ENCODE measurements at places on chromosomes 1 and 21.

- DNase-seq, result no peak
Measured at GRCh38 chr1:151916726-151917370, 7.5 kb upstream of the THEM4 start.

GRCh38 chr1:86153836-86154235 lies 2.7 kb downstream of the COL24A1 start:
- no peak for DNase-seq

- DNase-seq, result no peak
Measured at GRCh38 chr1:209038316-209038715, 545.2 kb upstream of the CAMK1G start.

DNA sequence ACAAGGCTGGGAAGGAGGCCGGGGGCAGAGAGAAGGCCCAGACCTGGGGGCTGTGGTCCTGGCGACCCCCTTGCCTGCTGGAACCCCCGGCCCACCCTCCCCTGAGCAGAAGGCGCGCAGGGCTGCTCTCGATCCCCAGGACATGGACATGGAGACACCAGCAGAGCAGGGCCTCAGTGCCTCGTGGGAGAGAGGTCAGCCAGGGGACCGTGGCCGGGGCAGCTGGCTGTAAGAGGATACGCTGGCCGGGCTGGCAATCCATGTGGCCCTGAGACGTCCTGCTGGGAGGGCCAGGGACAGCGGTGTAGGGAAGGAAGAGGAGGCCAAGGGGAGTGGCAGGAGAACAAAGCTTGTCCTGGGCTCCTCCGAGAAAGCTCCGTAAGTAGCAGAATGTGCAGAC lies 132.2 kb downstream of the CASZ1 start:
- no peak for DNase-seq

DNA sequence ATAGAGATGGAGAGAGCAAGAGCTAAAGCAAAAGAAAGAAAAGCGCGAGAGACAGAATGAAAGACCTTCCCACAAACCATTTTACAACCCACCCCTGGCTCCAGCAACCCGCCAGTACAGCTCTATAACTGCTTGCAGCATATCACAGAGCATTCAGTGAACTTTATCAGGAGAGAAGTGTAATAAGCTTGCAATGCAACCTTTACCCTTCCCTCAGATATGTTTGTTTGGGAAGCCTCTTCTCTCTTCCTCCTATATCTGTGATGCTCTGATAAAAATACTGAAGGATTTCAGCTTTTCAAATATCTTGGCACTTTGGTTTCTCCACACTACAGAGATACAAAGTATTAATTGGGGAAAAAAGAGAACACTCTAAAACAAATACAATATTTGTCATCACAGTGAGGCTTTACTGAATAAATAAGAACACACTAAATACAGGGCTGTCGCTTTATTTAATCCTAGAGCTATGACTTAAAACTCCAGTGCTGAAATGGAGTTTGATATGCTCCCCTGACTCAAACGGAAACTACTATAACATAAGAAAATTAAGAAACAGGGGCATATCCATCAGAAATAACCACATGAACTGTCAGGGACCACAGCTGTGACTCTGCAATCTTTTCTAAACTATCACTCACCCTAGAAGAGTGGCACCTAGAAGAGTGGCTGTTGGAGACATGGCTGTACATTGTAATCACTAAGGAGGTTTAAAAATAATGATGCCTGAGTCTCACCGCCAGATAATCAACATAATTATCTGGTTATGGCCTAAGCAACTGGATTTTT lies 6.7 kb downstream of the CRP start:
- DNase-seq, result no peak

GRCh38 chr1:203673550-203674411 lies 47.1 kb downstream of the ATP2B4 start:
- peak; percentile 83 for DNase-seq

GRCh38 chr1:27960762-27961645 lies 1.2 kb downstream of the XKR8 start:
- DNase-seq, result no peak

DNA sequence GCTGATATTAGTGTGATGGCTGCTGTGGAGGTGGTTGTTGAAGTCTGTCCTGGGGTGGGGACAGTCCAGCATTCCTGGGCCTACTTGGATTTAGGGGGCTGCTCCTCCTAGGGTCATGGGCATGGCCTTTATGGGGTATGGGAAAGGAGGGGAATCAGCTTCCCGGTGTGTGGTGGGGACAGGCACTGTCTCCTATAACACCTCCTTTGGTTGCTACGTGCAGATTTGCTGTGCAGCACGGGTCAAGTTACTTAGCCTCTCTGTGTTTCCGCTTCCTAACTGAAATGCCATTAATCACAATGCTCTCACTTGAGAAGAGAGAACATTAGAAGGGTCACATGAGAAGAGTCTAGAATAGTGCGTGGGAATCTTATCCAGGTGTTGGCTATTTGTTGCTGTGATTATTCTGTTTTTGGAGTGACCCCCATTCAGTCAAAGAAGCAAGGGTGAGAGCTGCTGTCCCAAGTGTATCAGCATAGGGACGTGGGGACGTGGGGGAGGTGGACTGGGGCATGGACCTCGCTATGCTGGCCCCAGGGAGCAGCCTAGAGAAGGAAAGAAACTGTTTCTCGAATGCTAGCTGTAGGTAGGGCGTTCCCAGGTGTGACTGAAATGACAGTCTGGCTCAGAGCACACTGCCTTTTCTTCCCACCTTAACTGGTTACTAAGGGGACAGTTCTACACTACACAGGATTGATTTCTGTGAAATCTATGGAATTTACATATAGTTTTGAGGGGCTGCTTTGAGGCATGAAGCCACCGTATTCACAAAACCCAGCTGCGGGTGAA lies 19.9 kb downstream of the SOX13 start:
- no peak for DNase-seq

DNA sequence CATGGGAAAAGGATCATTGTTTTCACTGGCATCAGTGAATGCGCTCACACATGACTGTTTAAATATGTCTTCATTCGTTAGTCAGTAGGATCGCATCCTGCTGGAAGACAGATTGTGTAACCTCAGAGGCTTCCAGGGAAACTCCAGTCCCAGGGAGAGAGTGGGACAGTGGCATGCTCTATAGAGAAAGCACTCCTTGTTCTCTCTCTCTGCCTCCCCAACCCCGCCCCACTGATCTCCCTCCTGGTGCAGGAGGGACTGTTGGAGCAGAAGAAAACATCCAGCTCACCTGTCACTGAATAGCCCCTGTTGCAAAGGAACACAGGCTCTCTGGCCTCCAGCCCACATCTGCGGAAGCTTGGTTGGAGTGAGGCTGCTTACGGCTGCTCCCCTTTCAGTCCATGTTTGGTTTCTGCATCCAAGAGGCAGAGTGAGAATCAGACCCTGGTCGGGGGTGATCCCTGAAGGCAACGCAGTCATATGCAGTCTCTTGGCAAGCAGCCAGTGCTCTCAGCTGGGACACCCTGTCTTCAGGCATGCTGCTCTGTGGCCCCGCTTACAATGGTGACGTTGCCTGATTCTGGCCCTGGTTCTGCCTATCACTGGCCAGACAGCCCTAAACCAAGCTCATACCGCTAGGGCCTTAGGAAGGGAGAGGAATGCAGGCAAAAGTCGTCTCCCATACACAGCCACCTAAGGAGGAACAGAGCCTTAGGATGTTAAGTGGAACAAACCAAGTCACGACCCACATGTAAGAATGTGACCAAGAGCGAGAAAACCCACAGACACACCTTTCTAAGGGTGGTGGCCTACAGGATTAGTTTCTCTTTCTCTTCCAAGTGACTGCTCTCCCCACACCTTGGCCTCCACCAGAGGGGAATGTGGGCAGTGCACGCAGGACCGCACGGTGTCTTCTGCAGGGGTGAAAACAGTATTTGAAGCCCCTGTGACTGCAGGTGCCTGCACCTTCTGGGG lies 39.7 kb downstream of the BACE2 start:
- no peak for DNase-seq

- no peak for DNase-seq
Measured at GRCh38 chr21:37478794-37479193, 112.2 kb downstream of the DYRK1A start.

DNA sequence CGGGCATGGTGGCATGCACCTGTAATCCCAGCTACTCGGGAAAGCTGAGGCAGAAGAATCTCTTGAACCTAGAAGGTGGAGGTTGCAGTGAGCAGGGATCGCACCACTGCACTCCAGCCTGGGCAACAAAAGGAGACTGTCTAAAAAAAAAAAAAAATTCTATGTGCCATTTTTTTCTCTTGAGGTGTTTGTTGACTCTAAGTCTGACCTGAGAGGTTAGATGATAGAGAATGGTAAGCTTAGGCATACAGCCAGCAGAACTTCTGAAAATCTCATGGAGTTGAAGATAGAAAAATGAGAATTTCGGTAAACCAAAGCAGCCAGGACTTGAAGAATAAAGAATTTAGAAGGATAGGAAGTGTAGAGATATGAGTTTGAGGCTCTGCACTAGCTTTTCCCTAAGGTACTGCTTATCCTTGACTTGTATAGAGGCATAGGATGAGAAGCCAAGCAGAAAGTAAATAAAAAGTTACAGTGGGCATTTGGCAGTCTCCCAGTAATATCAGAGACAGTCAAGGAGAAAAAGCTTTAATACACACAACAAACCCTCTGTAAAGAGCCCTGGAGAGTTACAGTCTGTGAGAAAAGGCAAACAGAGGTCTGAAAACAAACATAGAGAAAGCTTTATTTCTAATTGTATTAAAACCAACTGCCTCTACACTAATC lies 24.3 kb downstream of the F13B start:
- no peak for DNase-seq

DNA sequence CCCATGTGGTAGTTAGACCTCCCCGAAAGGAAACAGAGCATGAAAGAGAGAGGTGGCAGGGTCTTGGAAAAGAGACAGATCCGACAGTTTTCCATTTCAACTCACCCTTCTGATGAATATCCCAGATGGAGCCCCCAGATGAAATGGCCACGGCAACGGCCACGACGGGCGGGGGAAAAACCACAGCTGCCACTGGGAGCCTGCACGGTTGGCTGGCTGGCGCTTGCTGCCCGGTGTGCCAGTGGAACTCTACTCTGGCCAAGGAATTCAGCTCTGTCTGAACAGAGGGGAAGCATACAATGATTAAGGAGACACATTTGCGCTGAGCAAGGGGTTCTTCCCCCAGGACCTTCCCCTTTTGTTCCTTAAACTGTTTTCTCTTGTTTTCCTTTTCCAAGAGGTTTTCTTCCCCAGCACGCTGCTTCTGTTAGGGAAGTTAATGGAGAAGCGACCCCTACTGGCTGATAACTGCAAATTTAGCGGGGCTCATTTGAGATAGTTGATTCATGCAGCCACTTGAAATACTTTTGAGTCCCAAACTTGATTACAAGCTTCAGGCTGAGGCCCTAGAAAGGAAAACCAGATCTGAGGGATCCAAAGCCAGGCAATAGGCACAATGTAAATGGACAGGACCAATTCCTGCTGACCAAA lies 1122.5 kb downstream of the NCAM2 start:
- no peak for DNase-seq

DNA sequence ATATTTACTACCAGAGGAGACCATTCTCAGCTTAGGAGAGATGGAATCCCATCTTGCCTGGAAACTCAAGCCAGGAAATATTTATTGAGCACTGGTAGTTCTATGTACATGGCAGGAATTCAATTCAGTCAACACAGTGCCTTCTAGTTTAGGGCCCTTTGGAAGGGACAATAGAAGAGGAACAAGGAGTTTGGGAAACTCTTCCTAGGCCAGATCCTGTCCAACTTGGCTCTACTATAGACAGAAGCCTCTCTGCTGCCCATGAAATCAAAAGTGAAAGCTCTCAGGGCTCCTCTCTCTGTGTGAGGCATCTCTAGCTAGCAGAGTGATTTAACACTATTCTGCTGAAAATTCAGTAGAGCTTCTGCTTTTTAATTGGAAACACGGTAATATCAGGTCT lies 244.6 kb upstream of the MAP1LC3C start:
- no peak for DNase-seq

GRCh38 chr1:4984841-4985240 lies 330.4 kb downstream of the AJAP1 start:
- no peak for DNase-seq

DNA sequence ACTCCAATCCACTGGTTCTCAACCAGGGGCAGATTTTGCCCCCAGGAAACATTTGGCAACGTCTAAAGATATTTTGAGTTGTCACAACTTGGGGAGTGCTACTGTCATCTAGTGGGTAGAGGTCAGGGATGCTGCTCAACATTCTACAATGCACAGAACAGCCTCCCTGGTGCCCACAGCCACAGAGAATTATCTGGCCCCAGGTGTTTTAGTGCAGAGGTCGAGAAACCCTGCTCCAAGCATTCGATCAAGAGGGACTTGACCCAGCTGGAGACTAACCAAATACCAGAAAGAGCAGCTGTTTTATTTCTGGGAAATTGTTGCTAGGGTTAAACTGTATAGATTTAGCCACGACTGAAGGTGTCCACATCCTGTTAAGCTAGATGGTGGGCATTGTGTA lies 19.2 kb downstream of the CD247 start:
- peak; percentile 55 for DNase-seq

Data from stimulated activated effector memory CD8-positive, alpha-beta T cell treated with anti-CD3 and anti-CD28 coated beads, Interleukin-12 subunit alpha, Interleukin-12 subunit beta, amount 100 ng/mL, for 72 hours (primary cell).